Activated CD8-positive, alpha-beta memory T cell treated with anti-CD3 and anti-CD28 coated beads, Interleukin-2, amount 10 ng/mL, durations not matched to agents 7 days and 5 days (primary cell): ENCODE measurements at places on chromosomes 5 and 9. TPM values are rescaled to one million over a fixed set of nuclear protein-coding genes. Genes with fewer than 3 reads are reported as not detected.

LMNB1 gene
- total RNA-seq, result 323 TPM

PALM2AKAP2 gene
- not detected for total RNA-seq

IRX2 gene
- not detected for total RNA-seq

TOR4A gene
- total RNA-seq, result 13.3 TPM

JADE2 gene
- total RNA-seq, result 88.1 TPM
